ENCODE measurements at places on chromosomes 5 and 9.

DNA sequence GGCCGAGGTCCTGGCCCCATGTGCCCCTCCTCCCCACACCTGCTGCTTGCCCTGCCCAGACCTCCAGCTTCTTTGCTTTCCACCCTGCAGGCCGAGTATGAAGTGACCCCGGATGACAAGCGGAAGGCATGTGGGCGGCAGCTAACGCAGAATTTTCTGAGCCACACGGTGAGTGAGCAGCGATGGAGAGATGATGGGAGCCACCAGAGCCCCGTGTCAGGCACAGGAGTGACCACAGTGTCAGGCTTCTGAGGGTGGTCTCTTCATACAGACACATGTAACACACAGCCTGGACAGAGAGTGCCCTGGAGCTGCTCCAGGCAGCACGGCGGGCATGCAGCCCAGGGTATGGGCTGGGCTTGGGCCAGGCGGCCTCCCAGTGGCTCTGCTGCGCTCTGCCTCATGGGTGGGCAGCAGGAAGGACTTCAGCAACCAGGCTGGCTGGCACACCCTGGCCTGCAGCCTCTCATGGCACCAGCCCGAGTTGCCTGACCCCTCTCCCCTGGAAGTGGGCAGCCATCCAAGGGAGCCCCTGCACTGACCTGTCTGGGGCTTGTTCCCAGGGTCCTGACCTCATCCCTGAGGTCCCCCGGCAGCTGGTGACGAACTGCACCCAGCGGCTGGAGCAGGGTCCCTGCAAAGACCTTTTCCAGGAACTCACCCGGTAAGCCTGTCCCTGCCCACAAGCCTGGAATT lies 5.8 kb downstream of the GRK6 start:
- no peak for DNase-seq

DNA sequence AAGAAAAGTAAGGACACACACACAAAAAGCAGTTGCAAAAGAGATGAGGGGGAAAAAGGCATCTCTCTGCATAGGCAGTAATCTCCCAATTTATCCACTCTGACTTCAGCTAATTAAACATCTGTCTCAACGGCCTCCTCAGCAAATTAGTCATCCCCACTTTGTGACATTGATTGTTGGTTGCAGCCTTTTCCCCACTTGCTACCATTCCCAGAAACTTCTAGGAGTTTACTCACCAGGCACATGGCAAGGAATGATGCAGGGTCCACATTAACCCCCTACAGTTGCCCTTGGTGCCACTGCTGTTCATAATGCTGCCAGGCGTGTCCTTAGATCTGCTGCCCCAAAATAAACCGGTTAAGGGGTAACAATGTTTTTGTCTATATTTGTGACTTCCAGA lies 174.6 kb downstream of the MAPKAP1 start:
- DNase-seq: no peak

- DNase-seq: no peak
Measured at GRCh38 chr9:35540315-35540714, 50.4 kb downstream of the RUSC2 start.

DNA sequence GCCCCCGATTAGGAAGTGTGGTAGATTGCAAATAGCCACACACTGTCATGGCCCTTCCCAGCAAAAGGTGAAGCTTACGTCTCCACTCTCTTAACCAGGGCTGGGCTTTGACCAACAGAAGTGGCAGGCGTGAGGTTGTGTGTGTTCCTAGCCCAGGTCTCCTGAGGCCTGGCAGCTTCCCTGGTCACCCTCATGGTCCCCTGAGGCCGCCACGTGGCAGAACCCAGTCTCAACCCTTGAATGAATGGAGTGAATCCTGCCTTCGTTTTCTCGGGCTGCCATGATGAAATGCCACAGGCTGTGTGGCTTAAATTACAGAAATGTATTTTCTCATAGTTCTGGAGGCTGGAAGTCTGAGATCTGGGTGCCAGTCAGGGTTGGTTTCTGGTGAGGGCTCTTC lies 370.4 kb downstream of the IRX2 start:
- no peak for DNase-seq

DNA sequence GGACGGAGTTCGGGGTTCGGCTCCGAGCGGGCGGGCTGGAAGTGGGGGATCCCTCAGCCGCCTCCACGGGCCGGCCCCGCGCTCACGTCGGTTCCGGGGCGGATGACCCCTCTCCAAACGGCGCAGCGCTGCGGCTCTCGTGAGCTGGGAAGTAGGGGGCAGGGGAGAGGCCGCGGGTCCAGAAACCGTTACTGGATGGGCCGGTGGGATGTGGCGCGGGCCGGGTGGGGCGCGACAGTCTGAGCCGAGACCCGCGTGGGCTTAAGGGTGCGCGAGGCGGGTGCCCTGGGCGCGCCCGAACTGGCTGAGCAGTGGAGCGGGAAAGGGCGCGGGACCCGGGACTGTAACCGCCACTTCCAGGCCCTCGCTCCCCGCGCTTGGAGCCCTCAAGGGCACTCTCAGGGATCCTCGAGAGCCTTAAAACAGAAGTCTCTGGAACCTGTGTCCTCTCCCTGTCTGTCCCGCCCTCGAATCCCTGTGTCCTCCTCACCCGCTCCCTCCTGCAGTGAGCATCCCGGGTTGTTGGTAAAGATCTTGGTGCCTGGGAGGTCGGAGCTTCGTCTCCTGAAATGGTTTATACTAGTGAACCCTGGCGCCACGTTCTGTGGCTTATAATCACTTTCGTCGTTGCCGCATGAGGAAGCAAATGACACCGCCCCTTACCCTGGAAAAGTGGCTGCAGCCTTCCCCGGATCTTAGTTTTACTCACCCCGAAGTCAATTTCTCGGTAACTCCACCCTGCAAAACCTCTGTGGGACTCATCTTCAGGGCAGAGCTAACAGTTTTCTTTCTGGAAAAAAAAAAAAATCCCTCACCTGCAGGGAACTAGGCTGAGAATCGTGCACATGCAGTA lies 571 bp upstream of the MARCHF11 start:
- no peak for DNase-seq

DNA sequence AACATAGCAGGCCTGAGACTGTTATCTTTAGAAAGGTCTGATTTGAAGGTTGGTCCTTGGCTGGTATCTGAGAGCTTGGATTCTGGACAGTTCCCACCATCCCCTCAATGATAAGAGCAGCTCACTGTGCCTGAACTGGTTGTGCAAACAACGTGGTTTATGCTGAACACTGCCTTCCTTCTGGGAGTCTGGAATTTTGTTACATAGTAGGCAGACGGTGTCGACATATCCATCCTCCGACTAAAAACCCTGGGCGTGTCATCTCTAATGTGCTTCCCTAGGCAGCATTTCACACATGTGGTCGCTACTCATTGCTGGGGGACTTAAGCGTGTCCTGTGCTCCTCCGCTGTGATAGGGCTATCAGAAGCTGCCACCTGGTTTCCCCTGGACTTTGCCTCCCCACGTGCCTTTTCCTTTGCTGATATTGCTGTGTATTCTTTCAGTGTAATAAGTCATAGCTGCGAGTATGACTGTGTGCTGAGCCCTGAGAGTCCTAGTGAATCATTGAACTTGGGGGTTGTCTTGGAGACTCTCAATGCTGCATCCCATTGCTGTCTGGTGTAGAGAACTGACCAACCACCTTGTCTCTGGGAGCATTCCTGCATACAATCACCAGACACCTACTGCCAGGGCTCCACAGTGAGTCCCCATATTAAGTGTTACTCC lies 119.1 kb upstream of the TBC1D2 start:
- DNase-seq: no peak

DNA sequence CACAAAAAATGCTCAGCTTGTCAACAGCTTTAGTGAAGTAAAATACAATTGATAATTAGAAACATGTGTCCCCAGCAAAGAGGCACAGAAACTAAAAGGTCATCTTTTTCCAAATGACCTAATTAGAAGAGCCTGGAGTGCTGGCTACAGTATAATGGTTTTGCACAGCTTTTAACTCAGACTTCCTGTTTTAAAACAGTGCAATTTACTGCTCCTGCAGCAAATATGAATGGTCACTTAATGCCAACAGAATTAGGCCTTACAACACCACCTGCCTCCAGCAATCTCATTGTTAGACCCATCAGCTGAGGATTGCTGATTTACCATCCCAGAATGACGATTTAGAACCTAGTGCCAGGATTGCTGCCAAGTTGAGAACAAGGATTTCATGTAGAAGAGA lies 239.3 kb downstream of the CETN3 start:
- DNase-seq: no peak

- no peak for DNase-seq
Measured at GRCh38 chr9:13431222-13431536, 151.7 kb upstream of the MPDZ start.

- no peak for DNase-seq
Measured at GRCh38 chr5:110651507-110651906, 75.0 kb downstream of the TMEM232 start.

GRCh38 chr9:132181796-132182313 lies 20.0 kb downstream of the NTNG2 start:
- no peak for DNase-seq

- DNase-seq: no peak
Measured at GRCh38 chr9:133707065-133707762, 30.9 kb downstream of the SARDH start.

GRCh38 chr9:35604578-35605350 lies at the start of gene TESK1:
Gene TESK1, plus strand, starts transcription at chr9:35605262. Its CDS starts 358 bp downstream, at chr9:35605620.
- DNase-seq: no peak

- no peak for DNase-seq
Measured at GRCh38 chr9:68914751-68915150, 99.2 kb downstream of the PRKACG start.

DNA sequence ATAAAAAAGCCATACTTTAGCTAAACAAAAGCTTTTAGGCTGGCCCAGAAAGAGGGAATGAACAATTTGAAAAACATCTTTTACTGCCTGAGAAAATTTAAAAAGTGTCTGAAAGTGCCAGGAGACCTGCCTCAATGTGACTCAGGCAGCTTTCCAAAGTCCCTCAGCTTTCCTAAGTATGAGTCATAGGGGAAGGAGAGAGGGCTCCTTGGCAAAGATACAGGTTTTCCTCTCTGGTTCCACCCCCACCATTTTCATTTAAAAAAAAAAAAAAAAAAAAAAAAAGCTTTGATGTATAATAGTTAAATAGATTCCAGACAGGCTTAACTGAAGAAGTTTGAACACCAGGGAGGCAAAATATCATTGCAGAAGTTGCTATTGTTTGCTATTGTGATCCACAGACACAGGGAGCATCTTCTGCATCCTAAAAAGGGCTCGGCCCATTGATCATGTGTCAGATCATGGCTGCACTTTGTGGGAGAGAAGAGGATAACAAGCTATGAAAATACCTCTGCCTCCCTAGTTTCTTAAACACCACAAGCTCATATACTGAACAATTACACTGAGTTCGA lies 71.5 kb downstream of the MRPS27 start:
- no peak for DNase-seq

DNA sequence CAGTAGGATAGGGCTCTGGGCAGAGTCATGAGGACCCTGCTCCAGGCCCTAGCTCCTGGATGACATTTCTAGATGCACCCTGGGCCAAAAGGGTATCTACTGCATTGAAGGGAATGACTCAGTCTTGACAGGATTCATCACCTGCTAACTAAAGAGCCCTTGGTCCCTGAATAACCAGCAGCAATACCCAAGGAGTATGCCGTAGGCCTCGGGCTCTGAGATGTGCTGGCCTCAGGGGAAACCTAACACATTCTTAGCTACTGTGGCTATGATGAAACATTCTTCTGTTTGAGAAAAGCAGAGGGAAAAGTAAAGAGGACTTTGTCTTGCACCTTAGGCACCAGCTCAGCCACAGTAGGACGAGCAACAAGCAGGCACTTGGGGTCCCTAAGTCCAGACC lies 89.5 kb upstream of the SLC1A1 start:
- no peak for DNase-seq

DNA sequence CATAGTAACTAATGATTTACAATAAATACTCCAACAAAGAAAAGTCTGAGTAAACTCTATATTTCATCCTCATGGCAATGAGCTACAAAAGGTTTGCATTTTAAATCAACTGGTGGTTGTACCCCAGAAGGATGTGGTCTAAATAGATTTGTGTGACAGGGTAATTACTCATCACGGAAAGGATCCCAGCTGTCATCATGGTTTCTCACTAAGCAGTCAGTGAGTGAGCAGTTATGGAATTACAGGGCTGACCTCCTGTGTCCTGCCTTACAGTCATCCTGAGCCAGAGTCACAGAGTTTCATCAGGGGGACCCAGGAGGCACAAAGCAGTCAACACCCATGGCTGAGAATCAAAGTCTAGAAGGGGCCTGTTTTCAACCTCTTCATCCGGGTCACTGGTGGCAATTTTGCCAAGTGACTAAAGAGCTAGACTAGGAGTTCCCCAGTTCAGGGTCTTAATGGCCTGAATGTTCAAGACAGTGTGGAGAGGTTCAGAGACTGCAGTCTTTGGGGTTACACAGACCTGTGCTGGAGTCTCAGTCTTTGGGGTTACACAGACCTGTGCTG lies 210.7 kb upstream of the SLC24A2 start:
- DNase-seq: no peak

- no peak for DNase-seq
Measured at GRCh38 chr9:113641100-113641885, 177.8 kb downstream of the RGS3 start.

- DNase-seq: no peak
Measured at GRCh38 chr5:132469380-132470009, 21.1 kb downstream of the IRF1 start.

GRCh38 chr5:74415695-74416102 lies 224.8 kb downstream of the ENC1 start:
- DNase-seq: no peak

- DNase-seq: no peak
Measured at GRCh38 chr5:124952079-124952478, 205.6 kb upstream of the ZNF608 start.

DNA sequence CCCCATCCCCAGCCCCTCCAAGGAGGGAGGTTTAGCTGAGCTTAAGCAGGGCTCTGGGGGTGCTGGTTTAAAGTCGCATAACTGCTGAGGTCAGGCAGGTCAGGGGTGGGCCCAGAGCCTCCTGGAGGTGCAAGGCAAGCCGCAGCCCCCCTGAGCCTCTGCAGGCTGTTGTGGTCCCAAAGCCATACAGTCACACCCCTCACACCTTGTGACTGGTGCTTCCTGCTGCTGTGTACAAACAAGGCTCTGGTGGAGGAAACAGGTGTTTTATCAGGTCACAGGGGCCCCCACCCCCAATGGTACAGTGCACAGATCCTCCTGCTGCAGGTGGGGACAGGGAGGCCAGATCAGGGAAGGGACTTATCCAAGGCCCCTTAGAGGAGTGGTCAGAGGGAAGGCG lies 8.0 kb downstream of the TCF7 start:
- no peak for DNase-seq

- DNase-seq: no peak
Measured at GRCh38 chr9:14281136-14281795, 32.7 kb downstream of the NFIB start.

- no peak for DNase-seq
Measured at GRCh38 chr5:21219251-21219650, 1231.3 kb upstream of the CDH18 start.

DNA sequence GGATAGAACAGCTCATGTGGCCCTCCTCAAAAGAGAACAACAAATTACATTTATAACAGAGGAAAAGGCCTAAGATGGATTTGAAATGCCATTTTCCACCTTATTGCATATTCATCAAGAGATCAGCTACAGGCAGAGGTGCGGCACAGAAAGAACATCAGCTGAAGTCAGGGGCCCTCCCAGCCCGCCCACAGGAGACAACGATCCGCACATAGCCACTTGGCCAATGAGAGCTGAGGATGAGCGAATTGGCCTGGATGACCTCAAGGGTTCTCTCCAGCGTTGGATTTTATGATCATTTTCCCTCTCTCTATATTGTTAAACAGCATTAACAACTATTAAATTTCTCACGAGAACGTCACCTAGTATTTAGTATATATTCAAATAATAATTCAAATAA lies 97.6 kb downstream of the GNAQ start:
- DNase-seq: no peak

- DNase-seq: no peak
Measured at GRCh38 chr9:93183663-93184431, at the start of gene WNK2. Gene WNK2, plus strand, starts transcription at chr9:93184139. Its CDS starts 791 bp downstream, at chr9:93184930.

Measured in NCI-H1436 treated with DMSO at 0.1 percent for 48 hours (cell line).